ENCODE measurements at places on chromosomes 5 and 9.

GRCh38 chr9:96654450-96655197, 493 bp downstream of the PRXL2C start:
- peak; percentile 78 for DNase-seq

DNA sequence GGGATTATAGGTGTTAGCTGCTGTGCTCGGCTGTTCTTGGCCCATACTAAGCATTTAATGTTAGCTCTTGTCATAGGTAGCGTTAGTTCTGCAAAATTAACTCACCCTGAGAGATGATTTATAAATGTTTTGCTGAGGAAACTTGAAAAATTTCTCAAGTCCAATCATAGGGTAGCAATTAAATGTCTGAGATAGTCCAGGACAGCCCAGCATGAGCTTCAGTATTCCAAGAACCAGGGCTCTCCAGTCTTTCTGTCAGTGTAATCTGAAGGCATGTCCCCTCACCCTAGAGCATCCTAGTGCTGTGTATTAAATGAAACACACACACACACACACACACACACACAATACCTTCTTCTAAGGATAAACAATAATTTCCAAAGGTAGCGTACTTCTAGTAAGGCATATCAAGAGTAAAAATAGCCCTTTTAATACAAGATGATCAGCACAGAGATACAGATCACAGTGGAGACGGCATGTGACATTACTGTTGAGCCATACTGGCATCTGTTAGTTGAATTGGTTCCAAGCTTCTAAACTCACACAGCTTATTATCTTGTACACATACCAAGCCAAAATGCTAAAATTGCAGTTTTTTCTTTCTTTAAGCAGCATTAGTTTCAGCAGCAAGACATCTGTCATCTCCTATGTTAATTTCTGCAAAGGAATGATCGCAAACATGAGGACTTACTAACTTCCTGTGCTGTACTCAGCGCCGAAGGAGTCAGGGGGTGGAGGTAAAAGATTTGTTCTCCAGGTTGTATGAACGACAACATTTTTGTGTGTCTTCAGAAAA, 46.3 kb upstream of the JMY start:
- no peak for DNase-seq

GRCh38 chr9:133759946-133760345, 21.8 kb upstream of the SARDH start:
- peak; percentile 28 for DNase-seq

DNA sequence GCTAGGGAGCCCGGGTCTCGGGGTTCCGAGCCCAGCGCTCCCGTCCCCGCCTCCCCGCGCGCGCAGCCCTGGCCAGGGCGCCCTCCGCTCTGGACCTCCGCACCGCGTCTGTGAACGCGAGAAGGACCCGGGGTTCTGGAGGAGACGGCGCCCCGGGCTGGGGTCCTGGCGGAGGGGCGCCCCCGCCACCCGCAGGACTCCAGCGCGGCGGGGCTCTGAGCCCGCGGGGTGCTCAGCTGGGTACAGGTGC, 431 bp downstream of the TMOD1 start:
- no peak for DNase-seq

DNA sequence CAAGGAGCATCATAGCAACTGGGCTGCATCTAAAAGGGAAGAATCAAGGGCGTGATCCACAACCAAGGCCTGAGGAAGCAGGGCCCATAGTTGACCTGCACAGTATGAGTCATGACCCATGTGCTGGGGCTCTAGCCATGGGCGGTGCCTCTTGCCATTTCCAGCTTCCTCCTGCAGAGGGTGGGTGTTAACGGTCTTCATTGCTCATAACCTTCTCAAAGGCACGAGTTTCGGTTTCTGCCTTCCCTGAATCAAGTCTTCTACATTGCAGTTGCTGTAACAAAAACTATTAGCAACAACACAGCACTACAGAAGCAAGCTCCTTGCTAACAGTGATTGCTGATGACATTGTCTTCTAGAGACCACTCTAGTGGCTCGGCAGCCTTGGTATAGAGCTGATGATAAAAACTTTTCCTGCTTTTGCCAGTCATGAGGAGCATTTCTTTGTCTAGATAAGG, 66.9 kb downstream of the CTSL start:
- DNase-seq: peak; percentile 66

DNA sequence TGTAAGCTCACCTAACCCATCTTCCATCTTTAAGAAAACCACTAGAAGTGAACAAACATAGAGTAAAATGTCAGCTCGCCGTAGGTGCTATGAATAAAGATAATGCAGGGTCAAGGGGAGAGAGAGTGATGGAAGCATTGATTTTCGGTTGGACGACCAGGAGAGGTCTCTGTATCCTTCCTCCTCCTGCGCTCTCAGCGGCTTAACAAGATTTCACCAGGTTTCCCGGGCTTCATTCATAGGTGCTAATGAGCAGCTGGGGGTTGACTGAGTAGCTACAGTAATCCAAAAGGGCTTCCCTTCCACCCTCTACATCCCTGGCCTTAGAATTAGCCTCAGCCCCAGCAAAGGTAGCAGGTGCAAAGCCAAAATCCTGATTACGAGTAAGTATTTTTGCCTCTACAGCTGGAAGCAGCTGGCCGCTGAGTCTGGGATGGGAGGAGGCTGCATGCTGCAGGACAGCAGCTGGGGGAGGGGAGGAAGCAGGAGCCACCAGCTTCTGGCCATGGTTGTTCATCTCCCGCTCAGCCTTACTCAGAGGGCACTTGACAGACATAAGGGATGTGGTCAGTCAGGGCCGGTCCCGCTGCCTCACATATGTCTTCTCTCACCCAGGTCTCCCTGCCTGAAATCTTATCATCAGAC, 112.0 kb upstream of the IL12B start:
- DNase-seq: no peak

DNA sequence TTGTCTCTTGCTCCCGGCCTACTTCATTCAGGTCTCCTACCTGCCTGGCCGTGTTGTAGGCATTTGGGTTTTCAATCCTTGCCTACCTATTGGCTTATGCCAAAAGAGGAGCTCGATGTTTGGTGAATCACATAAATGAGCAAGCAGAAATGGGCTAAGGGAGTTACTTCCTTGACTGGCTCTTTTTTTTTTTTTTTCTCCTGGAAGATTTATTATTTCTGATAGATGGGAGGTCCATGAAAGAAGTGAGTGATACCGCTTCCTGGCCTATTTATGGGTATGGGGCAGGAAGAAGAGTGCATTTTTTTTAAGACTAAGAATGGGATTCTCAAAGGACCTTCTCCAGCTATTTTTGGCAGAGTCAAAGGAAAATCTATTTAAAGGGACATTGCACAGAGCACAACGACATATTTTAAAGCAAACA, 294.1 kb downstream of the ARHGAP26 start:
- DNase-seq: no peak

- no peak for DNase-seq
Measured at GRCh38 chr5:23223846-23224245, 283.6 kb upstream of the PRDM9 start.

GRCh38 chr9:136697821-136698526, 10.7 kb upstream of the AGPAT2 start:
- no peak for DNase-seq

GRCh38 chr9:113519426-113520108, 56.0 kb downstream of the RGS3 start:
- no peak for DNase-seq

DNA sequence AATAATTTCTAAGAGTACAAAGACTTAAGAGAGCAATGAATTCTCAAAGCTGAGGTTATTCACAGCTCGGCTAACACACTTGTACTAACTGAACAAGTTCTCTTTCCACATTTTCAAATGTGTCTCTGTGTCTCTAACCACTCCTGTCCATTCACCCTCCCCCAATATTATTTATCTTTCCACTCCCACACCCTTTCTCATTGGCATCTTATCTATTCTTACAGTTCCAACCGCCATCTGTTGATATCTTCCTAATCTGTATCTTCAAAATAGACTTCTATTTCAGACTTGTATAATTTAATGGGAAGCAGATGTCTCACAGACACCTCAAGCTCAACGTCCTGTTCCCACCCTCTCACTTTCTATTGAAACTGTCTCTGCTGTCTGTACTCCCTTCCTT, 205.9 kb downstream of the ANXA1 start:
- no peak for DNase-seq

DNA sequence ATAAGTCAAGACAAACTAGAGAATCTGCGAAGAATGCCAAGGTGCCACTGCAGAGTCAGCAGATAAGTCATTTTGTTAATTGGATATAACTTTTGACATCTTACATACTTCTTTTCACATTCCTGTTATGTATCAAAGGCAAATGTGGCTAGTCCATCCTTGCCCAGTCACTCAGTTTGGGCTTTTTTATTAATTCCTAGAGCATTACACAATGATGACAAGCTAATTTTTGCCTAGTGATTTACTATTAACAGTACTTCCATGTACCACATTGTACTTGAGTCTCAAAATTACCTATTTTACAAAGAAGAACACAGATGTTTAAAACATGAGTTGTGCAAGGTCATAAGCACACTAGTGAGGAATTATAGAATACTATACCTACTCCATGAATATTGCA, 680.8 kb downstream of the DNAH5 start:
- no peak for DNase-seq

- DNase-seq: no peak
Measured at GRCh38 chr9:37281541-37281940, 141.0 kb upstream of the GRHPR start.

DNA sequence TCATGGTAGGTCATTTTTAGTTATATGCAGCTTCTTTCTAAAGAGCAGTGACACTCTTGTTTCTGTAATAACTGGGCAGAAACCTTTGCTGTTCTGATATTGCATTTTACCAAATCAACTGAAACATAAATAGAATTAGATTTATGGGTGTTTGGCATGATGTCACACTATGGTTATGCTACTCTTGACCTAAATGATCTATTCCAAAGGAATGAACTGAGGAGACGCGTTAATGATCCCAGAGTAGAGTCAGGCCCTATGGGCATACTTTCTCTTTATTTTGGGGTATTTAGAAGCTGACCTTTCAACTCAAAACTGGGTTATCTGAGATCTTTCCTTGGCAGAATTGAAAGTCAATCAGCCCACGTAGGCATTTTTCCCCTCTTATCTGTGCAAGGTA, 146.8 kb upstream of the ADAMTSL1 start:
- DNase-seq: no peak

DNA sequence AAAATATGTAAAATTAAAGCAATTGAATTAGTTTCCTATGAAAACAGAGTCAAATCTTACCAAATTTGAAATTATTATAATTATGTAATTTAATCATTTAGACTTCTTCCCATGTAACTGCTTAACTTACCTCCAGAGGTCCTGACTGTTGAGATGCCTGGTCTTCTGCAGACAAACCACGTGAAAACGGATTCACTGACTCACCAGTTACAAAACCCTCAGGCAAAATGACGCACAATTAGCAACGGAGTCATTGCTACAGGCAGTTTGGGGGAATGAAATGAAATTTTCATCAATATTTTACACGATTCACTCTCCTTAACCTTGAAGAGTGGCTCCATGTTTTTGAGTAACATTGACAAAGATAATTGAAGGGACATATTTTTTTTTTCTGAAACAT, 460.8 kb downstream of the MTRR start:
- DNase-seq: no peak
